Right cardiac atrium (tissue), 5 donors: ENCODE measurements at places on chromosomes 6 and 20. TPM values are rescaled to one million over a fixed set of nuclear protein-coding genes. Genes with fewer than 3 reads are reported as not detected.

DNA sequence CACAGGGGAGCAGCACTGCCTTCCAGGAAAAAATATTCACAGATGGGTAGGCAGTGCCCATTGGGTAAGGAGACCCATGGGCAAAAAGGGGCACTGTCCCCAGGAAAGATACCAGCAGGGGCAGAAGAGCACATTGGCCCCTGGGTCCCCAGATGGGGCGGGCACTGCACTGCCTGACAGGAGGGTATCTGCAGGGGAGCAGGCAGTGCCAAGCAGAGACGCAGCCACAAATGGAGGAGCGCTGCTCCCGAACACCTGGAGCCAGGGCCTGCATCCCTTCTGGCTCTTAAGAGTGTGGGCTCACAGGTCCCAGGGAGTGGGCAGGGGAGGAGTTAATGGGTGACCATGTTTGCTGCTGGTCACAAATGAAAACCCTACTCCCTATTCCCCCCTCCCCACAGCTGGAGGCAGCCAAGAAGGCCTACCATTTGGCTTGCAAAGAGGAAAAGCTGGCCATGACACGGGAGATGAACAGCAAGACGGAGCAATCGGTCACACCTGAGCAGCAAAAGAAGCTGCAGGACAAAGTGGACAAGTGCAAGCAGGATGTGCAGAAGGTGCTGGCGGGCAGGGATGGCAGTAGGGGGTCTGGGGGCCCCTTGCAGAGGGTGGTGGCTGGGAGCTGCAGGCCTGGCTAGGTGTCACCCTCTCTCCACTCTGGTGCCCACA is 27.0 kb downstream of the SPDEF start:
- DNase-seq = peak; percentile 14

DNA sequence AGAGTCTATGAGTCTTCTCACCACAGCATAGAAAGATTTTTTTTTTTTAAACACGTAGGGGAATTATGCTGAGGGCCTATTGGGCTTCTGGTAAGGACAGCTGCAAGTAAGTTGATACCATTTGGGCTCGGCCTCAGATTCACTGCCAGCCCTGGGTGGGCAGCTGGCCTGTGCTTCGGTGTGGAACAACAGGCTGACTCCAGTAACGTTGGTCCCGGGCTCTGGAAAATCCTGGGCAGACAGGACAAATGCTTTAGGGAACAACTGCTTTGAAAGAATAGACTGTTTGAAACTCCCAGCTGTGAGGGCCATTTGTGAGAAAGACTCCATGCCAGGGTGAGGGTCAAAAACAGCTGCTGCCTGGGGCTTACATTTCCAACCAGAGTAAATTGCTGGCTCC is 366.5 kb downstream of the QKI start:
- DNase-seq = peak; percentile 82

DNA sequence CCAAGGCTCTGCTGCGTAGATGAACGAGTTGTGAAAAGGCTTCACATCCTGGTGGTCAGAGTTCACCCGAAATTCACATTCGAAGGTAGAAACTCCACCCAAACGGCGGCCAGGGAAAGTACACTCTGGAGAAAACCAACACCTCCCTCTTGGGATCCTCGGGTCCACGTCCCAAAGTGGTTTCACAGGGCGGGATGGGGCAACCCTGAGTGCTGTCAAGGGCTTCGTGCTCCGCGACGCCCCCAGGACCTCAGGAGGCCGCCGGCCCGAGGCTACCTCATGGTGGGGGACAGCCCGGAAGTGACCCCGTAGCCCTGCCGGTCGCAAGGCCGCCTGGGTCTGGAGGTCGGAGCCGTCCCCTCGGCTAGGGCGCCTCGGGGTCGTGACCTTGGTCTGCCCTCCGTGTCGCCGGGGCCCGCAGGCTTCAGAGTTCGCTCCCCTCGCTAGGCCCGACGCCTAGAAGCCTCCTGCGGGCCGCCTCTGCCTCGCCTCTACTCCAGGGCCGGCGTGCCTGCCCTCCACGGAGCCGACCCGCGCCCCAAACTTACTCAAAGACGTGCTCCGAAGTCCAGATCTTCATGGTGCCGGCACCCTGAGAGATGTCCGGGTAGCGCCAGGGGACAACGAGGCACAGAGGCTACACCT is at the start of gene PRELID3B:
TSS of gene PRELID3B (minus strand) at position 636 of the 645 bp plus-strand sequence. CDS start at position 580, 56 bp downstream.
- DNase-seq = no peak

DNA sequence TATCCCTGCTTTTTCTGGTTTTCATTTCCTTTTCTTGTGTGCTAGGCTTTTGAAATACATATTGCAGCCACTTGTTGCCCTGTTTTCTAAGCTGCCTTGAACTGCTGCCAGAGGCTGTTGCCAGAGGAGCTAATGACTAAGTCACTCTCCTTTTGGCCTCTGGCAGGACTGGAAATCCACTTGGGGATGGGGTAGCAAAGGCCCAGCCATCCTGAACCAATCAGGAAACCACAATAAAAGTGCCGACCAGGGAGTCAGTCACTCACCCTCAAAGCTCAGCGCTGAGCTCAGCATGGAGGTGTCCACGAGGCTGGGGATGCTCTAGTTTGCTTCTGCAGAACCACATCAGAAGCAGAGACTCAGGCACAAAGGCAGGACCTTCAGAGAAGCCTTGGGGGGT is 813.0 kb downstream of the DHX35 start:
- peak; percentile 88 for DNase-seq

DNA sequence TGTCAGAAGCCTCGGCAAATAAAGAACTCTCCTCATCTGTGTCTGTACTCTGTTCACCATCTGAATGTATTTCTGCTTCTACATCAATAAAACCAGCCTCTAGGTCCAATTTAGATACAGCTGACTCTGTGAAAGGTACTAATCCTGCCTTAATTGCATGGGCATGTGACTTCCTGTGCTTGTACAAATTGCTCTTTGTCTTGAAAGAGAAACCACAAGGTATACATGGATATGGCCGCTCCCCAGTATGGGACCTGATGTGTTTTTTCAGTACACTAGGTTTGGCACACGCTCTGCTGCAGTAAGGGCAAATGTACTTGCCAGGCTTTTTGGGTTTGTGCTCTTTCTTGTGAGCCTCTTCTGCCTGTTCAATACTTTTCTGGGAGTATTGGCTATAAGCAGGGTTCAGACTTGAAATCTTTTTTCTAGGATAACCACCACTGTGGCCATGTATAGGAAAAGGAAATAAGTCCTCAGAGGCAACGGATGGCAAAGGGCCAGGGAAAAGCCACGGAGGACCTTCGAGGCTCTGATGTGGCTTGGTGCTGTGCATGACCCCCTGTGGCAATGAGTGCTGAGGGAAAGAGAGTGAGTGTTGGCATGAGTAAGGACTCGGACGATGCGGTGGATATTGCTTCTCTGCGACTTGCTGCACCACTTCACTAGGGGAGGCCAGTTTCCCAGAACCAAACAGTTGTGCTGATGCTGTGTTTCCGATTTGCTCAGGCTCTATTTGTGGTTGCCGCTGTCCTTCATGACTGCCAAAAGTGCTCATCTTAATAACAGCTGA is 170.9 kb downstream of the HIVEP2 start:
- DNase-seq = no peak

DNA sequence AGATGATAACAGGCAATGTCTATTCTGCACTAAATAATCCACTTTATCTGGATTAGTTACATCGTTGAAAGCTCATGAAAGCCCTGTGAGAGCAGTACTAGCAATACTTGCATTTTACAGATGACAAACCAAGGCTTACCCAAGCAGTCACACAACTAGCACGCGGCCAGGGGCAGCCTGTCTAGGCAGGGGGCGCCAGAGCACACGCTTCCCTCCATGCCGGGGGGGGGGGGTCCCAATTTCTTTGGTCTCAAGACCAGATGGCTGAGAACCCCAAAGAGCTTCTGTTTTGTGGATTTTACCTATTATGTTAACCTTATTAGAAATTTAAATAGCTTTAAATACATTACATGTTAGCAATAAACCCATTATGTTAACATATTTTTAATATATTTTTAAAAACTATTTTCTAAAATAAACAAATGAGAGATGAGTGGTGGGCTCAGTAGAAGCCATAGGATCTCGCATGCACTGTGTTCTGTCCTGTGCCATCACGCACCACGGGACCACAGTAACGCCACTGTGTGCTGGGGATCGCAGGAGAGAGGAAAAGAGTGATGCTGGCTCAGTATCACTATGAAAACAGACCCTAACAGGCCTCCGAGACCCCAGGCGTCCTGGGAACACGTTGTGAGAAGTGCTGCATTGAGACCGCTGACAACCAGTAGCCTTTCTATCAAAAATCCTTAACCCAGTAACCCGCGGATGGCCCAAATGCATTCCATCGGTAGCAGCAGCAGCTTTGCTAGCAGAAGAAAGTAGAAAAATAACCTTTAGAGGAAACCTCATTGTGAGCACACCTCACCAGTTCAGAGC is 5.3 kb upstream of the PRR18 start:
- peak; percentile 73 for DNase-seq

Gene APOBEC2
- total RNA-seq = 103 TPM

- DNase-seq = peak; percentile 86
Observed at GRCh38 chr20:1225783-1226654, at the start of gene RAD21L1. Gene RAD21L1 (plus strand): TSS chr20:1226044. CDS start chr20:1228454, 2,410 bp downstream.

DNA sequence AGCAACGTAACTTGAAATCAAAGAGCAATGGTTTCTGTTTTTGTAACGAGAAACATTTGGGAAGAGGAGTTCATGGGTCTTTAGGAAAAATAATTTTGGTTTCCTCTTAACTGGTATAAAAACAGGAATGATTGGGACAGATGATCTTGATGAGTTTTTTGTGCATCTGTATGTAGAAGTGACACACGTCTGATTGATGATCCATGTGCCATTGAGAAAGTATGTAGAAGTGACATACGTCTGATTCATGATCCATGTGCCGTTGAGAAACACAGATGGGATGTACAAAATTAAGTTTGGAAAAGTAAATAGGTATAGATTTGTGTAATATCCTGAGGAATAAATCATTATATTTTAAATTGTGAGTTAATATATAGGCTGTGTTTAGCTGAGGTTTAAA is 2.1 kb downstream of the KIAA1586 start:
- no peak for DNase-seq

Gene TPD52L1
- total RNA-seq = 29.5 TPM
